ENCODE measurements at places on chromosomes 7 and 10.

DNA sequence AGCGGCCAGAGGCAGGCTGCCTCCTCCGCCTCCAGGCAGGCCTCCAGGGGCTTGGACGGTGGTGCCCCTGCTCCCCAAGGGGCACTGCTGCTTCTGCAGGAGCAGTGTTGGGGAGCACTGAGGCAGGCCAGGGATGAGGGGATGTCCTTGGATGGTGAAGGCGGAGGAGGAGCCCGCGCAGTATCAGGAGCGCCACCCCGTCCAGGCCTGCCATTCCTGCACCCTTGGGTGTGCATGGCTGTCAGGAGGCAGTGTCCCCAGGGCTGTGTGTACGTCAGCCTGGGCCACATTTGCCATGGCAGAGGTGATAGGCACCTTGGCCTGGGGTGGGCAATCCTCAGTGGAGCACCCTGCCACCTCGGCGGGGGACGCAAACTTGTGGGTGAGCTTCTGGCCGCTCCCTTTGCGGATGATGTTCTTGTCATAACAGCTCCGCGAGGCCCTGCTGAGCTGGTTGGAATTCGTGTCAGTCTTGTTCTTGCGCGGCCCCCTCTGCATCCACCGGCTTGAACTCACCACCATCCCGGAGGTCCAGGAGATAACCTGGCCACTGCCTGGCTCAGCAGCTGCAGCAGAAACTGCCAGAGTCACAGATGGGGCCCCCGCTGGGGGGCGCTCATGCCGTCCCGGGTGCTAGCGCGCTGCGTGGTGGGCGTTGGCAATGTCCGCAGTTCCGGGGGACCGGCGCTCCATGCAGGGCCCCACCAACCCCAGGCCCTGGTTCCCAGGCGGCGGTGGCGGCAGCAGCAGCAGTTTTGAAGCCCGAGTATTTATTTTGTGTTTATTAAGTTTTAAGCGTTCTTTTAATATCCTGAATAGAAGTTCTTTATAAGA lies 182.3 kb upstream of the ADCY1 start:
- DNase-seq = no peak

DNA sequence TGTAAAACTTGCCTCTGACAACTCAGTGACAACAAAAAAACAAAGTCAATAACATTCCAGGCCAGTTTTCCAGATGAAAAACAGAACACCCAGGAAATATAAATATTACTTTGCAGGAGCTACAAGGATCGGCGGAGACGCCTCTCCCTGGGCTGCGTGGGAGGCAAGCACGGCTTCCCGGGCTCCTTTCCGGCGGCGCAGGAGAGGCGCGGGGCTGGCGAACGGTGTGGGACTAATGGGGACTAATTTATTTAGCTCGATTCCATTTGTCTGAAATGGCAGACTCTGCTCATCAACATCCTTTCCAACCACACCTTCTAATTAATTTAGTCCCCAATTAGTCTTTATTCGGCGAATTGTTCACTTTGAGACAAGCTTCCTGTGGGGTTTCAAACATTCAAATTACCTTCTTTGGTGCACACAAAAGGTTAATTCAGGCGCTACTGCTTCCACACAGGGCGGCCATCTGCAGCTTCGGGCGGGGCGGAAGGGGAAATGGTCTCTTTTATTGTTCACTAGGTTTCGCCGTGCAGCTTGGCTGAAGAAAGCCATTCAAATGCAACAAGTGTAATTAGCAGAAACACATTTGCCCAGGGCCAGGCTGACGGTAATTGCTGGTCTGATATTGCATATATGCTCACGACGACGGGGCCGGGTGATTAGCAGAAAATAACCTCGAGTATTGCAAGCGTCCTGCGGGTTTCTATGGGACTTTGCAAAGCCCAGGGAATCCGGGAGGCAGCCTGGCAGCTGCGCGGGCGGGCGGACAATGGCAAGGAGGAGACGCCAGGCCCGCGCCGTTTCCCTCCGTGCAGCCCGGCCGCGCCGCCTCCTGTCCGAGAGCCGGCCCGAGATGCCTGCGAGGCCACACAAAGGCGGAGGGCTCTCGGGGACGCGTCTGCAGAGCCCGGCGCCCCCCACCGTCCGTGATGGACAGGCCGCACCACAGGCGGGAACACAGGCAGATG lies 270.1 kb downstream of the PTPRN2 start:
- DNase-seq = no peak

DNA sequence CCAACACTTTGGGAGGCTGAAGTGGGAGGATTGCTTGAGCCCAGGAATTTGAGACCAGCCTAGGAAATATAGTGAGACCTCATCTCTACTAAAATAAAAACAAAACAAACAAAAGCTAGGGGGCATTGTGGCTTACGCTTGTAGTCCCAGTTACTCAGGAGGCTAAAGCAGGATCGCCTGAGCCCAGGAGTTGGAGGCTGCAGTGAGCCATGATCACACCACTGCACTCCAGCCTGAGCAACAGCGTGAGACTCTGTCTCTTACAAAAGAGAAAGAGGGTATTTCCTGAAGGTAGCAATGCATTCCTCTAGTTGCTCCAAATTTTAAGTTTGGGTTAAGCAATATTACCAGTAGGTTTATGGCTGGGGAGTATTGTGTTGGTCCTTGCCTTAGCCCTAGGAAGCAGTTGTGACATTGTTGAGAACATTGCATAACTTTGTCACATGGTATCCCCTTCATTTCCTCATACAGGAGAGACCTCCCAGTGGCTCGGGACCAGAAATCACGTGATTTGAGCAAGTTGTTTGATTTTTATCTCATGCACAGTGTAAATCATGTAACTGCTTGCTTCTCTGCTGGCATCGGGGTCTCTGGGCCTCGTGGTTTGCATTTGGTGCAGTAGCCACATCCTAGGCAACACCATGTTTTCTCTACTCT lies 23.3 kb upstream of the SMARCD3 start:
- no peak for DNase-seq

- DNase-seq = no peak
These were observed 11.3 kb downstream of the KMT2C start for GRCh38 chr7:152424348-152425108.

DNA sequence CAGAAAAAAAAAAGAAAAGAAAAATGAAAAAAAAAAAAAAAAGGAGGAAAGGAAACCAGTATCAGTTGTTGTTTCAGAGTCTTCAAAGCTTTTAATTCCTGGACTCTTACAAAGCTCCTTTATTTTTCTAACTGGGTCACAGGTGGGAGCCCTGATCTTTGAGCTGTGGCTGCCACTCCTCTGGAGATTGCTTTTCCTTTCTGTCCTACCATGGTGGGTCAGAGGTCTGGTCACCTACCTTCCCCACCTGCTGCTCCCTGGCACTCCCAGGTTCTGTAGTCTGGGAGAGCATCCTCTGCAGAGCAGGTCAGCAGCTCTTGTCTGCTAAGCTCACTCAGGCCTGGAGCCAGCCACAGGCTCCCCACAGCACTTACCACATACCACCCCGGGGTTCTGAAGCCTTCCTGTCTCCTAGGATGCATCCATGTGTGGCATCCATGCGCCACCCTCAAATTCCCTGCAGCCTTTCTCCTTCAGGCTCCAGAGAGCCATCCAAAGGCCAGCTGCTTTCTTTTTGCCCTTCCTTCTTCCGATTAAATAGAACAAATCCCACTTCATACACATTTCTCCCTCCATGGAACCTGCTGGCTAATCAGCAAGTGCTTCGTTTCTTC lies 73.2 kb upstream of the TPK1 start:
- DNase-seq = no peak

- no peak for DNase-seq
These were observed 71.7 kb upstream of the AUTS2 start for GRCh38 chr7:69526570-69526969.

- DNase-seq = no peak
These were observed 298.6 kb upstream of the KIAA1217 start for GRCh38 chr10:23910291-23910690.

- DNase-seq = no peak
These were observed 357.9 kb downstream of the PTEN start for GRCh38 chr10:88221010-88221973.

DNA sequence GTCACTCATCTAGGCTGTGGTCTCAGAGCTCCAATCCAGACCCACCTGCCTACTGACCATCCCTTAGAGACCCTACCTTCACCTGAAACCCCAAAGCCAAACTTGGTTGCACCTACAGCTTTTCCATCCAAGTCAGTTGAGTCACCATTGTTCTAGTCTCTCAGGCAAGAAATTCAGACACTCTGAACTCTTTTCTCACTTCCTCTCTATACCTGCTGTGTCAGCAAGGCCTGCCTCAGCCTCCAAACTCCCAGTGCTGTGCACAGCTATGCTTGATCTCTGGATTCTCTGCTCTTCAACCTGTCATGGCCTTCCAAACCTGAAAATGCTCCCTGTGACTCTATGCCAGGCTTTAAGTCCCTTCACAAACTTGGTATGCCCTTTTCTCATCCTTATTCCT lies 47.4 kb upstream of the MTURN start:
- DNase-seq = no peak

DNA sequence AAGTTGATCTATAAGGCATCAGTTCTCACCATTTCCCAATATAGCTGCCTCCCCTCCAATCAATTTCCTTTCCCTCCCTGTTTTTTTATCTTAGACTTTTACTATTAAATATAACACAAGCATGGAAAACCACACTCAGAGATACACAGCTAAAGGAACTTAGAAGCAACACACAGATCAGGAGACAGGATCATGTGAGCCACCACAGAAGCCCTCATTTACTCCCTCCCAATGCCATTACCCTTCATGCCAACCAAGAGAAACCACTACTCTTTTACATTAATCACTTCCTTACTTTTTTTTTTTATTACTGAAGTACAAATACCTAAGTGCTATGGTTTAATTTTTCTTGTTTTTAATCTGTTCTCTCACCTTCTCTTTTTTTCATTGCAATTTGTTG lies 33.0 kb downstream of the COG5 start:
- DNase-seq = no peak

DNA sequence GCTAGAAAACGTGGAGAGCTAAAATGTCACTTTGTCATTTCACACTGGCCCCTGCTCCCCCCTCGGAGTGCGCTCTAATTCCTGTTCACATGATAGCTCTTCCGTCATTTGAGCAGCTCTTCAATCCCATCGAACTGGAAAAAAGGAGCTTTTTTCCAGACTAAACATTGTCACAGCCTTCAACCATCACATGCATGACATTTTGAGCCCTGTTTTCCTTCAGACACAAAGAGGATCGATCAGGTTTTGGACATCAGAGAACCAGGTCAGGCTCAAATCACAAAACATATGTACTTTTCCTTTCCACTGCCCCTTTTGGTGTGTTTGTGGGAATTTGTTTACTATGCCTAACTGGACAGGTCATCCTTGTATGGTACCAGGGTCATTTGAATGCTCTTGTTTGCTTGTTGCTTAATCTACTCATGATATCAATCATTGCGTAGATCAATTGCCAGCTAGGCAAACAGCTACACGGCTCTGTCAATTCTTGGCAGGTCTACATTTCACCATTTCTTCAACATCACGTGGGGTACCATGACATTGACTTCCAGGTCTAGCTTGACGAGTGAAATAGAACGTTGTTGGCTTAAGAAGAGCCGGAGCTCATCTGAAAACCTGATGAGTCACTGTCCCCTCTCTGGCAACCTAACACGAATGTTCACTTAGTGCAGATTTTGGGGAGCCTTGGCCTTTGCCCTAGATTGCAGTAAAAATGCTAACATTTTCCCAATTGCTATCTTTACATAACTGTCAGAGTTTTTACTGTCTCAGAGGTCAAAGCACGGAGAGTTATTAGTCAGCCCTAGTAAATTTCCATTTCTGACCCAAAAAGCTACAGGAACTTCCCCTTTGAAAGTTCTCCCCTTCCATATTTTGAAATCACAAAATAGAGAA lies 87.3 kb downstream of the LYZL2 start:
- no peak for DNase-seq

DNA sequence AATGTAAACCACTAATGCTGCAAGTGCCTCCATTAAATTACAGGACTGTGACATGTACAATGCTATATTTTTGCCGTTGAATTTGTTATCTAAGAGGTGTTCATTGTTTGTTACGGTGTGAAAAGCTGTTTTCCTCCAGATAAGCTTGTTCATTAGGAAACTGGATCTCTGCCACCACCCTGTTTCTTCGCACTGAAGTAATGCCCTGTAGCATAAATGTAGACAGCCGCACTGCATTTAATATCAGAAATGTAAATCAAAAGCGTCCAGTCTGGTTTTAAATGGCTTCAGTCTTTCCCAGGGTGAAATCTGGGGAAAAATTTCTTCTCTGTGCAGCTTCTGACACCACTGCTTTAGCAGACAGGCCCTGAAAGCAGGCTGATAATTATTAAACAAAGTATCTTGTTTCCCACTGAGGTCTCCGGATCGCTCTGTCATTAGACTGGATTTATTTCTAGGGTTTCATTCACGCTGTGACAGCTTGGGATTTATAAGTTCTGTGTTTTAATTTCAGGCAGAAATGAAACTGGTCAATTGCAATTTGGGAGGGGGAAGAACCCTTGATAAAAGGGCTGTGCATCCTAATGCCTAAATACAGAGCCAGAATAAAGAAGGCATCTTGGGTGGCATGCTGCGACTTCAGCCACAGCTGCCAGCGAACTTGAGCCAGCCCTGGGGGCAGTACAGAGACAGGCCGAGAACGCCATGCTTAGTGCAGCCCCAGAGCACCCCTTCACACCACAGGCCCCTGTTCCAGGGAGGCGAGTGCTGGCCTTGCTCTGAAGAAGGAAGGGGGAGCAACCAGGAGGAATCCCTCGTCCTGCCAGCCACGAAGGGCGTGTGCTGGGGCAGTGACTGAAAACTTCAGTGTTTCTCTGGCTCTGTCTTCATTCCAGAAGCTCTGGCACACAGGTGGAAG lies 547.7 kb upstream of the GALNT17 start:
- no peak for DNase-seq

DNA sequence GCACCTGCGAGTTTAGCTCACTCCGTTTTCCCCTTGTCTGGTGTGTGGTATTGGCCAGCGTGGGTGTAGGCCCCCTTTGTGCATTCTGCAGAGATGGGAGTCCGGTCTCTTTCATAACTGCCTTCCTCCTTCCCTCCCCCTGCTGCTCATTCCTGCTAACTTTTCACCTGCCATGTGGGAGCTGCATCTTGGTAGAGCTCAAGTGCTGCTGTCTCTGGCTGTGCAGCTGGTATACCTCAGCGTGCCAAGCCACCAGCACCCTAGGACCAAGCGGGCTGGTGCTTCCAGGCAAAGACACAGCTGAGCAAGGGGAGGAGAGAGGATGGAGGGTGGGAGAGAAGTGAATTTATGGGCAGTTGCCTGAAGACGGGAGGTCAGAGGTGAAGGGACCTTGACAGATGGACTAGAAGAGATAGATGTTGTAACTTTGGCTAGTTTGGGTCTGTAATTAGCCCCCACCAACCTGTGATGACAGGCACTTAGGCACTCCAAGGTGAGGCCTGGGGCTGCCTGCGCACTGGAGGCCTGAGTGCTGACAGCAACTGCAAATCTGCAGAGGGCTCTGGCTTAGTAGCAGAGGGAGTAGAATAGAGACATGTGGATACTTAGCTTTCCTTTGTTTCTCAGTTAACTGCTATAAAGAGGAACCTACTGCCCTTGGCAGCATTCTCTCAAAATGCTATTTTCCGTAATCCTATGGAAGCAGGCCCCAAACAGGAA lies 148.8 kb upstream of the AGK start:
- no peak for DNase-seq

DNA sequence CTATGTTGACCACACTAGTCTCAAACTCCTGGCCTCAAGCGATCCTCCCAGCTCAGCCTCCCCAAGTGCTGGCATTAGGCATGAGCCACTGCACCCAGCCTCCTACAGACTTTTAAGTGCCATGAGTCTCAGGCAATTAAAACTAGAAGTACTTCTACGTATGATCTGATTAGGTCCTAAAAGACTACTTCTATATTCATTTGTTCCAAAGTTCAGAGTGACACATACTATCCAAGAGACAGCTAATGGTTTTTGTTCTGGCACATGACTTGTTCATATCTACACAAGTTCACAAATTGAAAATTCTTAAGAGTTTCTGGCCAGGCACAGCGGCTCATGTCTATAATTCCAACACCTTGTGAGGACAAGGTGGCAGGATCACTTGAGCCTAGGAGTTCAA lies 11.7 kb downstream of the ARHGAP19 start:
- no peak for DNase-seq

- DNase-seq = no peak
These were observed 108.8 kb downstream of the ADCY1 start for GRCh38 chr7:45682836-45683555.
